Stimulated activated CD8-positive, alpha-beta memory T cell treated with anti-CD3 and anti-CD28 coated beads, Interleukin-7, amount 100 ng/mL, for 1 hour (primary cell): ENCODE measurements at places on chromosomes 1 and 21.

DNA sequence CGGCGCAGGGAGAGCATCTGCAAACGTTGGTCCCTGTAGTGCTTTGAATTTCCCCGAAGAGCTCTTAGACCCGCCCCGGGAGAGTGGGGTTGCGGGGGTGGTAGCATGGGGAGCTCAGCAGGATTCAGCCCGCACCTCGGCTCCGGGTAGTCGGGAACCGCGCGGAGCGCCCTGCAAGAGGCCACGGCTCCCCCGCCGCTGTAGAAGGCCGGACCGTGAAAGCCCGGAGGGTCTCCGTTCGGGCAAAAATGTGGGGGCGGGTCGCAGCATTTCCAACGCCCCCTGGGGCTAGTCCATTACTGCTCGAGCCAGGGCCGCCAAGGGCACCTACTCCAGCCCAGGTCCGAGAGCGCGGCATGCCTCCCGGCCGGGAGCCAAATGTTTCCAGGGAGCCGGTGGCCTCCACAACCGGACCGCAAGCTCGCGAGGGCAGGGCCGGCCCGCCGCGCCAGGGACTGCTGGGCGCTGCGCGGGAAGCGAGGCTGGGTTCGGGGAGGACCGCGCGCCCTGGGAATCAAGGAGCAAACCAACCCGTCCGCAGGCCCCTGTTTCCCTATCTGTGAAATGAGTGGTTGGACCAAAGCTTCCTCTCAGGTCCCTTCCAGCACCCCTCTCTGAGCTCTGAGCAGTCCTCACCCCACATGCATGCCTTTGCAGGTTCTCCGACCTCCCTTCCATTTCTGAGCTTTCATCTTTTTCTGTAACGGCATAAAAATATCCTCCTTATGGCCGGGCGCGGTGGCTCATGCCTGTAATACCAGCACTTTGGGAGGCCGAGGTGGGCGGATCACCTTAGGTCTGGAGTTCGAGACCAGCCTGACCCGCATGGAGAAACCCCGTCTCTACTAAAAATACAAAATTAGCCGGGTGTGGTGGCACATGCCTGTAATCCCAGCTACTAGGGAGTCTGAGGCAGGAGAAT lies 775 bp upstream of the TMEM63A start:
- DNase-seq: no peak

GRCh38 chr1:64651841-64652240 lies 93.0 kb upstream of the RAVER2 start:
- no peak for DNase-seq

DNA sequence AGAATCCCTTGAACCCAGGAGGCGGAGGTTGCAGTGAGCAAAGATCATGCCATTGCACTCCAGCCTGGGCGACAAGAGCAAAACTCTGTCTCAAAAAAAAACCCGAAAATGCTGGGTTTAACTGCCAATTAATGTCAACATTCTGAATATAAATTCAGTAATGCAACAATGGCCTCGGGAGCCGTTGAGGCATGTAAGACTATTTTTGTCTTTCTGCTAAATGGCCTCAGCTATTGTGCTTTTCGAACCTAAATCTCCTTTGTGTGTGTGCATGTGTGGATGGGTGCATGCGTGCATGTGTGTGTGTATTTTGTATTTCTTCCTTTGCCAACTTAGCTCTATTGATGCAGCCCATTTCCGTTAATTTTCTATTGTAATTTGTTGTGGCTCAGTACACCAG lies 31.6 kb downstream of the CLIC4 start:
- DNase-seq: no peak

GRCh38 chr1:21573971-21574465 lies 64.8 kb downstream of the ALPL start:
- no peak for DNase-seq

DNA sequence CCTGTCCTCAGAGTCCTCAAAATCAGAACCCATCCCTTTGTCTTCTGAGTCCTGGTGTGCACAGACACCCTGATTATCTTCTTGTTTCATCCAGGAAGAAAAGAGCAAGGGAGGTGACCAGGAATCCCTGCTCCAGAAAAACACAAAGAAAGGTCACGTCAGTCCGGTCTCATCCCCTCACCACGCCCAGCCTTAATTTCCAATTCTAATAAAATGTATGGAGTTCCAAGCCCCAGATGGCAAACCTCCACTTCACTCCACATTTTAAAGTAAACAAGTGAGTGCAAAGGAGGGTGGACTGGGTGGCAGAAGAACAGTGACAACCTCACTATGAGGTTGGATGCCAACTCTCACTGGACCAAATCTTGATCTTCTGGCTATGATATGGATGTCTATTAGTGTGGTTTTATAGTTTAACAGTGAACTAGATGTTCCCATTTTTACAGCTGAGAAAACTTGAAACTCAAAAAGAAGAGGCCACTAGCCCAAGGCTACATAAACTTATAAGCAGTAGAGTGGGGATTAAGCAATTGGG lies 22.0 kb downstream of the ZNF697 start:
- no peak for DNase-seq
